ENCODE measurements at places on chromosomes 13 and 19.

DNA sequence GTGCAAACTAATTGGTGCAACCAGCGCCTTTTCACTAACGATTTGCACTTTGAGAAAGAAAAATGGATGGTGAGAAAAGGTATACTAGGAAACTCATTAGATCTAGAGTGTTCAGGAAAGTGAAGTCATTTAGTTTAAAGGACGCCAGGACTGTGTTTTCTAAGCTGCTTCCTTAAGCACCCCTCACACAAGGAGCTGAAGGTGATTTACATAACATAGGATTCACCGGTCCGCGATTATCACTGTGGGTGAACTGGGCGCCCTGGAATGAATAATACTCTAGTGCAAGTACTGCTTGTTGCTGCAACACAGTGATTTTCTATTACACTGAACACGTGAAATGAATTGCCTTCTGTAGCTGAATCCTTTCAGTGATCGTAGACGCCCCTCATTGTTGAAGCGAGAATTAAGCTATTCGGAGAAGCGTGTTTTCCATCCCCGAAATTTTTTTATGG lies 2.6 kb upstream of the MAB21L1 start:
- no peak for DNase-seq

GRCh38 chr19:35710784-35711723 lies 6.7 kb downstream of the ZBTB32 start:
- peak; percentile 90 for DNase-seq

- DNase-seq, result peak; percentile 13
These were observed 37.0 kb downstream of the SLC25A30 start for GRCh38 chr13:45381196-45381595.

- no peak for DNase-seq
These were observed 10.3 kb downstream of the AKT2 start for GRCh38 chr19:40274585-40275544.

DNA sequence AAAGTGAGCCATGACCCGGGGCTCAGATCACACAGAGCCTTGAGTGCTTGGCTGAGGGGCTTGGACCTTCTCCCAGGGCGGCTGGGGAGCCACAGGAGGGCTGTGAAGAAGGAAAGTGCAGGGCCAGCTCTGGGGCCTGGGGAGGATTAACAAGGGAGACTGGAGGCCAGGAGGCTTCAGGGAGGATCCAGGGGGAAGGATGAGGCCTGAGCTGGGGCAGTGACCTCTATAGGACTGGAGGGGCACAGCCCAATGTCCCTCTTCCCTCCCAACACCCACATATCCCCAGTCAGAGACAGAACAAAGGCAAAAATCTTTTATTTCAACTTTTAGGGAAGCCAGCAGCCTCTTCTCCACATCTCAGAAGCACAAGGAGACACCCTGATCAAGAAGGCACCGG lies 4.7 kb upstream of the SLC17A7 start:
- DNase-seq, result no peak

GRCh38 chr13:88622362-88622973 lies 951.3 kb downstream of the SLITRK5 start:
- peak; percentile 64 for DNase-seq

DNA sequence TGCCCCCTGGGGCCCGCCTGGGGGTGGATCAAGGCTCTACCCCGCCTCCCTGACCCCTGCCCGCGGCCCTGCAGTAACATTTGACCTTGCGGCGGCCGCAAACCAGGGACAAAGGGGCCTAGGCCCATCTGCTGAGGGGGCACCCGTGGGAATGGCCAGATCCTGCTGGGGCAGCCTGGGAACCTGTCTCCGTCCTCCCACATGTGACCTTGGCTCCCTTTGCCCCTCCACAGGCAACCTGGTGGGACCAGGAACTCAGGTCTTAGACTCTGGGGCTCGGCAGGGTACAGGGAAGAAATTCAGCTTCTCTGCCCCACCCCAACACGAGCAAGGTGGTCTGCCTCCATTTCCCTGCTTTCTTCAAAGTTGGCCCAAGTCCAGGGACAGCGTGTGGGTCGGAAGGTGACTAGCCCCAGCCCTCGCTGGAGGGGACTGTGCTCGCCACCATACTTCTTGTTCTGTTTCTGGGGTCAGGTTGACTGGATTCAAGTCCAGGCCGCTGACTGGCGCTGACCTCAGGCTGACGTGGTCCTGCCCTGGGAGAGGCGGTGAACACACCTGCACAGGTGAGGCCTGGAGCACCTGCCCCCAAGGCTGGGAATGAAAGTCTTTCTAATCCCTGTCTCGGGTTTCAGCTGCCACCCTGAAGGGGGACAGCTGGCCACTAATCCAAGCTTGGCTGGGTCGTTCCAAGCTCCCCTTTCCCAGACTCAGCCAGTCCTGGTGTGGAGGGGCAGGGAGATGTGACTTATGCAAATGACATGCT lies 2.5 kb upstream of the NR2F6 start:
- DNase-seq, result no peak

- no peak for DNase-seq
These were observed 99.6 kb upstream of the SGCG start for GRCh38 chr13:23081220-23081619.

DNA sequence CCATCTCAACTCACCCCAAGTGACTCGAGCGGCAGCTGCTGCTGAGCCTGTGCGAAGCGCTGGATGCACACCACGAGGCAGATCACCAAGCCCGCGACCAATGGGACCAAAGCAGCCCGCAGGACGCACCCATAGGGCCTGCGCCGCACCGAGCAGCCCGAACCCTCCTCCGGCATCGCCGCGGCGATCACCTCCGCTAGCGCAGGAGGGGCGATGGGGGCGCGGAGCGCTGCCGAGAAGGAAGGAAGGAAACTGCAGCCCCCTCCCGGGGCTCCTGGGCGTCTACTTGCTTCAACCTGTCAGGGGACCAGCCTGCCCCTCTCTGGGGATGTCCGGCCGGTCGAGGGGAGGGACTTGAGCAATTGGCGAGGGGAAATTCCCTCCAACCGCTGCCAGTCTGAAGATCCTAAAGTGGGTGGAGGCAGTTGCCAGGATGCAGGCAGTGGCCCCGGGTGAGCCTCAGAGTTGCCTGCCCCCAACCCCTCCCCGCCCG lies at the start of gene CD70:
CD70 (minus strand) TSS at position 324 of the 493 bp plus-strand sequence; CDS start at position 176, 148 bp downstream.
- DNase-seq, result peak; percentile 83

DNA sequence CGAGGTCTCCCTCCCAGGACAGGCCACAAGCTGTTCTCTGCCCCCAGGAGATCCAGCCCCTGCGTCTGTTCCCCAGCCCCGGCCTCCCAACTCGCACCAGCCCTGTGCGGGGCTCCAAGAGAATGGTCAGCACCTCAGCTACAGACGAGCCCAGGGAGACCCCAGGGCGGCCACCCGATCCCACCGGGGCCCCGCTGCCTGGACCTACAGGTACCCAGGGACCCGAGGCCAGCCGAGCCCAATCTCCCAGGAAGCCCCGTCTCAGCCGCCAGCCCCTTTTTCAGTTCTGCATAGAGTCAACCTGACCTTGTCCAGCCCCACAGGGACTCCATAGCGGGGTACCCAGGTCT lies 5.9 kb downstream of the PNPLA6 start:
- no peak for DNase-seq

DNA sequence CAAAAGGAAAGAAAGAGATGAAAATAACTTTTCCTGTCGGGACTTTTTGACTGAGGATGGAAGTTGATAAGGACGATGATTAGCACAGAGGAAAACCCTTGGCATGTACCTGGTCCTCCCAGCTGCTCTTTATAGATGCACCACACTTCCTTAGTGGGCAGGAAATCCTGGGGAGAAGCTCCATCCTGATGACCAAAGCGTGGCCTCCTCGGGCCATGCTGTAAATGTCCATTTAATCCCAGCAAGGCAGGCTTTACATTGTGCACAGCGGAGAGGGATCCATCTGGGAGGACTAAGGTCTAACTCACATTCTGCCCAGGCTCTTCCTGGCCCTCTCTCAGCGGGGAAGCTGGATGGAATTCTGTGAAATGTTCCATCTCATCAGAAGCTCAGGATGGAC lies 113.5 kb downstream of the COL4A2 start:
- DNase-seq, result no peak

DNA sequence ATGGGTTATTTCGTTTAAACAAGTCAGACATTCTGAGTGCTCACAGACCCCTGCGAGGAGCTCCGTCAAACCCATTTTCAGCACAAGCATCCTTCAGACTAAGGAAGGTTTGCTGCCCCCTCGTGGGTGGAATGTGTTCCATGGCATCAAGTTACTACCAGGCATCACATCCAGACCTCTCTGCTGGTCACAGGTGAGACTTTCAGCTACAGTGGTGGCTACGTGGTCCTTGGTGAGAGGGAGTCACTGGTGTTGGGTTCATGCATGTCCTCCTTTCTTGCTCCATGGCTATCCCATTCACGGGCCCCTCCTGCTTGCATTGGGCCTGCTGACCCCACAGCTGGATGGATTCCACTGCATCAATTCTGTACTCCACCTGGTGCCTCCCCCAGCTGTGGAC lies 9.1 kb upstream of the LILRB5 start:
- DNase-seq, result peak; percentile 86

DNA sequence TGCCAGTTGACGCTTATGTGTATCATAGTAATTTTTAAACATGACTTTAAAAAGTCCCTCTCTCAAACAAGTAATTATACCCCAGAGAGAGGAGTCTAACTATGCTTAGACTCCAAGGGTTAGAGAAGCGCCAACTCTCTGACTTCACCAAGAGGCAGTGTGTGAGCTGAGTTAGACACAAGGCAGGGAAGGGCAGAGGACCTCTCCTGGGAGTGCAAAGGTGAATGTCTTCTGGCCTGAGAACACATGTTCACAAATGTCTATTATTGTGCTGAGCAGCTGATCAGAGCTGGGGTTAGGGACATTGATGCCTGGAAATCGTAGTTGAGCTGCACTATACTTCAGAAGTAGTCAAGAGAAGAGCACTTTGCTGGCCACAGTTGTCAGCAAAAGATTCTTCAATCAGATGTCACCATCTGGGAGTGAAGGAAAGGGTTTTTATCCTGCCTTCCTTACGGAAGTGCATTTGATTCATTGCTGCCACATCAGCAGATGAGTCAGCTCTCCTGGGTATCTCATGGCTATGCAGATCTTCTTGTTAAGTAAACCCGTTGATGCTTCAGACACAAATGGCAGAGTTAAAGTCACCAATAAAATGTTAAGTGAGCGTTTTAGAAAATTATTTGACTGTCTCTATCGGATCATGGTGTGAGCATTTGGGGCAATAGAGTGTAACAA lies 283.2 kb upstream of the ARGLU1 start:
- no peak for DNase-seq

GRCh38 chr13:77417897-77418296 lies 91.0 kb upstream of the MYCBP2 start:
- DNase-seq, result no peak

- DNase-seq, result no peak
These were observed 22.6 kb downstream of the ERCC5 start for GRCh38 chr13:102868366-102868936.

- no peak for DNase-seq
These were observed at the start of gene TNFRSF19 for GRCh38 chr13:23570099-23570920. TNFRSF19 (plus strand) TSS chr13:23570412; CDS start chr13:23590184, 19,772 bp downstream.

- DNase-seq, result no peak
These were observed 99.5 kb downstream of the SIPA1L3 start for GRCh38 chr19:38006361-38007045.

DNA sequence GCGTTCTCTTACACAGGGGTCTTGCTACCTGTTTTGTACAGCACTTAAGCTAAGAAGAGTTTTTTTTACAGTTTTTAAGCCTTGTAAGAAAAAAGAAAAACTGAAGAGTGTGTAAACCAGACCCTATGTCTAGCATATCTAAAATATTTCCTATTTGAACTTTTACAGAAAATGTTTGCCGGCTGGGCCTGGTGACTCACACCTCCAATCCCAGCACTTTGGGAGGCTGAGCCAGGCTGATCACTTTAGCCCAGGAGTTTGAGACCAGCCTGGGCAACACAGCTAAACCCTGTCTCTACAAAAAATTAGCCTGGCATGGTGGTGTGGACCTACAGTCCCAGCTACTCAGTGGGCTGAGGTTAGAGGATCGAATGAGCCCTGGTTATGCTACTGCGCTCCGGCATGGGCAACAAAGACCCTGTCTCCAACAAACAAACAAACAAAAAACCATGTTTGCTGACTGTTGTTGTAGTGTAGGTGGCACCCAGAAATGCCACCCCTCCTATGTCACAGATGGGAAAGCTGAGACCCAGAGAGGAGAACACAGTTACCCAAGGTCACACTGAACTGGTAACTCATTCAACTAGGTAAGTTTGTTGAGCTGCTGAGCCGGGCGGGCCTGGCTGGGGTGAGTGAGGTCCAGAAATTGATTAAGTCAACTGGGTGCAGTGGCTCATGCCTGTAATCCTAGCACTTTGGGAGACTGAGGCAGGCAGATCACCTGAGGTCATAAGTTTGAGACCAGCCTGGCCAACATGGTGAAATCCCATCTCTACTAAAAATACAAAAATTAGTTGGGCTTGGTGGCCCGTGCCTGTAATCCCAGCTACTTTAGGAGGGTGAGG lies 1.9 kb upstream of the VASP start:
- DNase-seq, result no peak

DNA sequence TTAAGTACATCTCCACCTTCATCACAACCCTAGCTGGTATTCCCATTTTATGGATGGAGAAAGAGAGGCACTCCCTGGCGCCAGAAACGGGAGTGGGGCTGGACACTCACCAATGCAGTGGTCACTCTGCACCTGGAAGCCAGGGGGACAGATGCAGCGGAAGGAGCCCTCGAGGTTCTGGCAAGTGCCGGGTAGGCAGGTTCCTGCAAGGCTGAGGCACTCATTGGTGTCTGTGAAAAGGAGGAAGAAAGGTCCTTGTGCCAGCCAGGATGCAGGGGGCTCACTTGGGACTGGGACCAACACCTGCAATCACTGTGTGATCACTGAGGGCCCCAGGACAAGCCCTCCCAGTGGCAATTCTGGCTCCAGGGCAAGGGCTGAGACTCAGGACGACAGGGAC lies 41.8 kb downstream of the CCL25 start:
- DNase-seq, result no peak

DNA sequence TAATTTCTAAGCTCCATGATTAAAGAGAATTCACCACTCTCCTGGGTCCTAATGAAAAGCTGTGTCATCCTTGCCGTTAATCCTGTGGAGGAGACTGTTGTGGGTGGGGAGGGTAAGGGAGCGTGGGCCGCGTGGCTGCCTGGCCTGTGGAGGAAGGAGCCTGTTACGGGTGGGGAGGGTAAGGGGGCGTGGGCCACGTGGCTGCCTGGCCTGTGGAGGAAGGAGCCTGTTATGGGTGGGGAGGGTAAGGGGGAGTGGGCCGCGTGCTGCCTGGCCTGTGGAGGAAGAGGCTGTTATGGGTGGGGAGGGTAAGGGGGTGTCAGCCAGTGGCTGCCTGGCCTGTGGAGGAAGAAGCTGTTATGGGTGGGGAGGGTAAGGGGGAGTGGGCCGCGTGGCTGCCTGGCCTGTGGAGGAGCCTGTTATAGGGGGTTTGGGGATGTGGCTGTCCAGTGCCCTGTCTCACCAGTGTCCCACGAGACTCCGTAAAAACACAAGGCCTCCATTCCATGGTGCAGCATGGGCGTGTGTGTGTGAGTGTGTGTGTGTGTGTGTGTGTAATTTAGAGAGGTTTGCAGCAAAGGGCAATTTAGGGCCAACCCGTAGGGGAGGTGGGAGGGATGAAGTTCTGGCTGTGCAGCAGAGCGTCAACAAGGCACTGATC lies 15.6 kb upstream of the DCUN1D2 start:
- DNase-seq, result no peak

- no peak for DNase-seq
These were observed 6.8 kb downstream of the GIPC3 start for GRCh38 chr19:3591876-3592613.
